ENCODE measurements at places on chromosomes 6 and 20. TPM values are rescaled to one million over a fixed set of nuclear protein-coding genes. Genes with fewer than 3 reads are reported as not detected.

Gene RFX6
- polyA plus RNA-seq, result not detected

Gene POFUT1
- 16.8 TPM for polyA plus RNA-seq

Gene SEMG1
- polyA plus RNA-seq, result not detected

Gene MROH8
- 0.59 TPM for polyA plus RNA-seq
